Esophagus muscularis mucosa (tissue), 4 donors: ENCODE measurements at places on chromosomes 16 and 17.
A peak's percentile ranks its signal among the peaks of the same experiment; 100 is the strongest.

GRCh38 chr16:4803898-4804762 is 1.7 kb upstream of the ROGDI start:
- peak overlapping the region; percentile 93 for H3K27ac ChIP-seq
- H3K4me3 ChIP-seq: no peak overlapping the region
- no peak for DNase-seq
- no peaks in the 10 kb centered on the region for H3K27me3 ChIP-seq

DNA sequence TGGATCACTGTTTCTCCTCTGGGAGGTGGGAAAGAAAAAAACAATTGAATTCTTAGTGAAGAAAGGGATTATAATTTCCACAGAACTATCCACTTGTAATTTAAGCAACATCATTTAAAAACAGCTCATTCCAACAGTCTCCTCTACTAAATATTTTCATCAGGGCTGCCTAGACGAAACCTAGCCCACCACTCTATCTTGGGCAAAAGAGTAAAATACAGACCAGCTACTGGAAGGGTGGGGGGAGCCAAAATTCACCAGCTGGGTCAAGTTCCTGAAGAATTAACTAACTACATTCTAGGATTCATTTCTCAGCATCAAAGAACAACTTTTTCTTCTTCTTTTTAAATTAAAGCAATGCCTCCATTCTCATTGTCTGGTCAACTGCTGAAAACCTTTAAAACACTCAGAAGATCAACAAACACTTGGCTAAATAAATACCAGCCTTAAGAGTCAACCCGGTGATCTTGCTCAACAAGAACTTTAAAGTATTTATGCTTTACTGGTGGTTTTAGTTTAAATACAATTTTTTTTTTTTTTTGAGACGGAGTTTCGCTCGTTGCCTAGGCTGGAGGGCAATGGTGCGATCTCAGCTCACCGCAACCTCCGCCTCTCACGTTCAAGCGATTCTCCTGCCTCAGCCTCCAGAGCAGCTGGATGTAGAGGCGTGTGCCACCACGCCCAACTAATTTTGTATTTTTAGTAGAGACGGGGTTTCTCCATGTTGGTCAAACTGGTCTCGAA is 25.2 kb downstream of the KANSL1 start:
- H3K27ac ChIP-seq: peak overlapping the region; percentile 31
- no peak overlapping the region for H3K4me3 ChIP-seq
- H3K4me1 ChIP-seq: peaks cover 100% of the 10 kb centered on the region

DNA sequence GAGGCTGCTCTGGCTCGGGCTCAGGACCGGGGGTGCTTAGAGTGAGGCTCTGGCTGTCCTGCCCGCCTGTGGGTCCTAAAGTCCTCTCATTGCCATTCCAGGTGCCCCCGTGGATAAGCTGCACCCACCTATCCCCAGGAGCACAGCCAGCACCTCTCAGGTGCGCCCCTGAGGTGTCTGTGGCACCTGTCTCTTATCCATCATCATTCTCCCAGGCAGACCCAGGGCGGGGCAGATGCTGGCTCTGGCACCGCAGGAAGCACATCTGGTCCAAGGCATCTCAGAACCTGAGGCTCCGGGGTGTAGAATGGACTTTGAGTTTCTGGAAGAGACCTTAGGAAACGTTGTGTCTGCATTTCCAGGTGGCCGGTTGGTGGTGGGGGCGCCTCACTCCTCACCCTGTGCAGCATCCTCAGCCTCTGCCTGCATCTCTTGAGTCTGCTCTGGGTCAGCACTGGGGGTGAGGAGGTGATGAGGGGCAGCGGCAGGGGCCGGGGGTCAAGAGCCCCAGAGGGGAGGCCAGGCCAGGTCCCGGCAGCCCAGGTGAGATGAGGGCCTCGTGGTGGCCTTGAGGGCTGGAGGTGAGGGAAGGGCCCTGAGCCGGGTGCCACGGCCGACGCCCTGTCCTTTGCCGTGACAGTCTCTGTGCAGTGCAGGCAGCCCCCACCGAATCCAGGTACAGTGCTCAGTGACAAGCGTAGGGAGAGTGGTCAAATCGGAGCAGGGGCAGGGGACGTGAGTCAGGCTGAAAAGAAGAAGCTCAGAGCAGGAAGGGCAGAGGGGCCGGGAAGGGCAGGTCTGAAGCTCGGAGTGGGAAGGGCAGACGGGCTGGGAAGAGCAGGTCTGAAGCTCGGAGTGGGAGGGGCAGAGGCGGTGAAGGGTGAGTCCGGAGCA is 173.5 kb downstream of the NPIPB11 start:
- peak; percentile 68 for DNase-seq
- peaks cover 13% of the 10 kb centered on the region for H3K4me1 ChIP-seq
- no peaks in the 10 kb centered on the region for H3K36me3 ChIP-seq
- H3K27ac ChIP-seq: no peak overlapping the region

GRCh38 chr17:9294661-9295210 is 273.4 kb downstream of the NTN1 start:
- H3K36me3 ChIP-seq: no peaks in the 10 kb centered on the region
- H3K4me3 ChIP-seq: no peak overlapping the region
- no peaks in the 10 kb centered on the region for H3K27me3 ChIP-seq
- DNase-seq: no peak
- peaks cover 50% of the 10 kb centered on the region for H3K4me1 ChIP-seq

DNA sequence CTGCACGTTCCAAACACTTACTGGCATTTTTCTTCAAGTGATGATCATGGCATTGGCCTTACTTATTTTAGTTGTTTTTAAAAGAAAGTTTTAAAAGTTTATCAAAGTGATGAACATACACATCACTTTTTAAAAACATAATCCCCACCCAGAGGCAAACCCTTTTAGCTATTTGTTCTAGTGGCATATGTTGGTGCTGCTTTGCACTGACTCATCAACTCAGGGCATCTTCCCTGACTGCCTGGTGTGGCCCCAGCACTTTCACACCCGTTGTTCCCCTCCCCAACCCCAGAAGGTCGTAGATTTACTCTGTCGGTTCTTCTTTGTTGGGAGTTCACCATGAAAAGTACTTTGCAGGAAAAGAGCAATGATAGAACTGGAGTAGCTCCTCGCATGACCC is 161.3 kb downstream of the RPTOR start:
- no peak overlapping the region for H3K4me3 ChIP-seq
- H3K27ac ChIP-seq: no peak overlapping the region

DNA sequence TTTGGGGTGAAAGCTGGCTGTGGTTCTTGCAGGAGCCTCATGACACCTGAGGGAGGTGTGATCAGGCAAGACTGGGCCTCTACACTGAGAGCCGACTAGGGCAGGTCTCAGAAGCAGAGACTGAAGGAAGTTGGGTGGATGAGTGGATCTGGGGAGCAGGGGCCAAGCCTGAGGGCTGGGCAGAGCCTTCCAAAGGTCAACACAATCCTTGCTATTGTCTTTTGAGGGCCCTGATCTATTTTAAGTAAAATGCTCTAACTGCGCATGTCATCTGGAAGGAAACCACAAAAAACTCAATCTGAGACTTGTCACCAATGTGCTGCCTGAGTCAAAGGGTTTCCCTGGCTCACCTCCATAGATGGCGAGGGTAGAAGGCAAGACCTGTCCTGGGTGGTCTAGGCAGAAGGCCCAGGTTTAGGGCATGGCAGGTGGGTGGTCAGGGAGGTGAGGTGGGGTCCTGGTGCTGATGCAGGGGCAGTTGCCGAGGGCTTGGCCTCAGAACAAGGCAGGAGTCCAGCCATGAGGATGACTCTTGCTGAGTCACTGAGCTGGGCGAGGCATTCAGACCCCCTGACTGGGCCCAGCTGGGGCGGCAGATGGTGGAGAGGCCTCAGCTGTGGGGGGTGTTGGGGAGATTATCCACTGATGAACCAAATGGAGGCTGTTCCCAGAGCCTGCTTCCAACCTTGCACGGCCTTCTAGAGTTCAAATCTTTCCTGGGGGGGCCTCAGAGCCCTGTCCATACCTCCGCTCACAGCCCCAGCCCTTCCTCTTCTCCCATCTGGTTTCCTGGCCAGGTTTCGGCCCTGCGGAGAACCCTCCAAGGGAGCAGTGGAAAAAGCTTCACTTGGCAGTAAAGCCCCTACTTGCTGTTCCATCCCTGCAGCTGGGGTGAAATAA is 5.1 kb downstream of the MVP start:
- H3K4me1 ChIP-seq: peaks cover 83% of the 10 kb centered on the region
- peak overlapping the region; percentile 23 for H3K4me3 ChIP-seq
- no peak for DNase-seq
- peak overlapping the region; percentile 76 for H3K27ac ChIP-seq
- peaks cover 8% of the 10 kb centered on the region for H3K36me3 ChIP-seq
- no peaks in the 10 kb centered on the region for H3K27me3 ChIP-seq

DNA sequence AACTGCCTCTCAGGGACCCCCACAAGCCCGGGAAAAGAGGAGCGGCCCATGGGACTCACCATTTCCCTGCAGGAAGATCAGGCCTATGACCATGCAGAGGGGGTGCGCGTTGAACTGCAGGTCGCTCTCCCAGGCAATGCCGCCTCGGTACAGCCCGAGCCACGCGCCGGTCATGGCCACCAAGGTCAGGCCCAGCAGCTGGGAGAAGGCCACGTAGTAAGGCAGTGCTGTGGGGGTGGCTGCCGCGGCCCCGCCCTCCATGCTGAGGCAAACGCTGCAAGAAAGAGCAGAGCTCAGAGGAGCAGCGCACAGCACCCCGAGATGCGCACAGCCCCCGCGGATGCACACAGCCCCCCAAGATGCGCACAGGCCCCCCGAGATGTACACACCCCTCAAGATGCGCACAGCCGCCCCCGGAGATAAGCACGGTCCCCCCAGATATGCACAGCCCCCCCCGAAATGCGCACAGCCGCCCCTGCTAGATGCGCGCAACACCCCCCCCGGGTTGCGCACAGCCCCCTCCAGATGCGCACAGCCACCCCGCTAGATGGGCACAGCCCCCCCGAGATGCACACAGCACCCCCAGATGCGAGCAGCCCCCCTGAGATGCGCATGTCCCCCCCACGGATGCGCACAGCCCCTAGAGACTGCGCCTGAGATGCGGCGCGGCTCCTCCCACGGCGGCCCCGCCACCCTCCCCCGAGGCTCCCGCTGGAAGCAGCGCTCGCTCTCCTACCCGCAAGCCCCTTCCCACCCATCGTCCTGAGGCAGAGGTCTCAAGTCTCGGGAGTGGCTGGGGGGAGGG is 8.6 kb downstream of the CYB561 start:
- H3K27ac ChIP-seq: no peak overlapping the region
- no peak for DNase-seq
- no peaks in the 10 kb centered on the region for H3K27me3 ChIP-seq
- peaks cover 77% of the 10 kb centered on the region for H3K4me1 ChIP-seq
- H3K4me3 ChIP-seq: no peak overlapping the region

GRCh38 chr16:16158741-16159374 is 64.4 kb downstream of the ABCC6 start:
- H3K4me3 ChIP-seq: no peak overlapping the region
- H3K27me3 ChIP-seq: no peaks in the 10 kb centered on the region
- no peak overlapping the region for H3K27ac ChIP-seq
- no peak for DNase-seq
- no peaks in the 10 kb centered on the region for H3K4me1 ChIP-seq

DNA sequence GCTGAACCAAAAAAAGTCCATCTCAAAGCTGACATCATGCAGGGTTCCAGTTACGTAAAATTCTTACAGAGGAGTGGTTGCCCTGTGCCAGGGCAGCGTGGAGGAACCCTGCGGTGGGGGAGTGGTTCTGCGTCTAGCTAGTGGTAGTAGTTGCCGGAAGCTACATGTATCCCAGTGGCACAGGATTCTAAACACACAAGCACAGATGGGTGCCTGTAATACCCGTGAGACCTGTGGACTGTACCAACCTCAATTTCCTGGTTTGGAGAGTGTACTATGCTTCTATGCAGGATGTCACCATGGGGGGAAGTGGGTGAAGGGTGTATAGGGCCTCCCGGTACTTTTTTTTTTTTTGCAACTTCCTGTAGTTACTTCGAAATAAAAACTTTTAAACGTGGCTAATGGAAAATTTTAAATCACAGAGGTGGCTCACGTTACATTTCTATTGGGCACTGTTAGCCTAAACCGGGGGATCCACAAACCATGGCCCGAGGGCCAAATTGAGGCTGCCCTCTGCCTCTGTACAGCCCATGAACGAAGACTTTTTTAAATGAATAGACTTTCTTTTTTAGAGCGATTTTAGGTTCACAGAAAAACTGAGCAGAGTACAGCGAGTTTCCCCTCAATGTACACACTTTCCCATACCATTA is 38.5 kb downstream of the TBC1D16 start:
- no peak for DNase-seq
- H3K4me1 ChIP-seq: peaks cover 22% of the 10 kb centered on the region
- no peaks in the 10 kb centered on the region for H3K27me3 ChIP-seq
- no peak overlapping the region for H3K4me3 ChIP-seq
- H3K27ac ChIP-seq: no peak overlapping the region
- no peaks in the 10 kb centered on the region for H3K36me3 ChIP-seq

DNA sequence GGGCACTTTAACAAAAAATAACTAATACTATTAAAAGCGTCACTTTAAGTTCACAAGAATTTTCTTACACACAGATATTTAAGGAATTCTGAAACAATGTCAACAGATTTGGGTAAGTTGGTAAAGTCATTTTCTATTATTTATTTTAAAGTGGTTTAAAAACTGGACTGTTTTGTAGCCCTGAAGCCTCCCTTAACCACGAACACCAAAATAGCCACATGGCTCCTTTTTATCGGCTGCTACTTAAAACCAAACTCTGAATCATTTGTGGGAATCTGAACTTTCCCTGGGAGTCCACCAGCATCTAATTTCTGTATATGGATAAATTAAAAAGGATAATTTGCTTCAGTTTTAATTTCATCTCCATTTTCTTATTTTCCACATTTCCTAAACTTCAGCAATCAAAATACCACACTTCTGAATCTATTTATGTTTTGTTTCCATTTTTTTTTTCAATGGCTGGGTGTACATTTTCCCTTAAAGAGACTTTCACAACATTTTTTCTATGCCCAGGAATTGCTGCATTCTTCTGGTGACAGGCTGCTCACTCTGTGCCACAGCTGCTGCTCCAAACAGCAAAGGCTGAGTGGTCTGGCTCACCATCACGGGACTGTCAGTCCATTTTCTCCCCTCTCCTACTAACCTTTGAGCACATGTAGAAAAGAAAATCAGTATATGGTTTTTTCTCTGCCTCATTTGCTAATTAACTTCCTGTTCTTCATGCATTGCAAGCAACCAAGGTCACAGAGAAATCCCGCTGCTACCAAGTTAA is 255.5 kb upstream of the KCNJ16 start:
- no peaks in the 10 kb centered on the region for H3K27me3 ChIP-seq
- H3K4me1 ChIP-seq: no peaks in the 10 kb centered on the region
- DNase-seq: no peak
- no peak overlapping the region for H3K27ac ChIP-seq
- no peaks in the 10 kb centered on the region for H3K36me3 ChIP-seq
- H3K4me3 ChIP-seq: no peak overlapping the region

GRCh38 chr17:21168555-21168865 is 41.7 kb downstream of the DHRS7B start:
- H3K36me3 ChIP-seq: peaks cover 13% of the 10 kb centered on the region
- H3K4me1 ChIP-seq: peaks cover 55% of the 10 kb centered on the region
- no peaks in the 10 kb centered on the region for H3K27me3 ChIP-seq
- H3K4me3 ChIP-seq: no peak overlapping the region

GRCh38 chr17:64091116-64091515 is 38.8 kb downstream of the ERN1 start:
- no peak overlapping the region for H3K4me3 ChIP-seq
- no peaks in the 10 kb centered on the region for H3K27me3 ChIP-seq
- DNase-seq: no peak
